Thoracic aorta endothelial cell (primary cell): ENCODE measurements at places on chromosomes 7 and 10. TPM values are rescaled to one million over a fixed set of nuclear protein-coding genes. Genes with fewer than 3 reads are reported as not detected.

Gene LOXL4
- total RNA-seq = 1.2 and 1.6 TPM in 2 replicates

Gene BLNK
- not detected in 2 replicates for total RNA-seq

Gene GPRIN2
- not detected in 2 replicates for total RNA-seq

Gene MARVELD1
- 40.8 and 47.6 TPM in 2 replicates for total RNA-seq

Gene MGMT
- 1.5 and 8.5 TPM in 2 replicates for total RNA-seq

Gene PDE6C
- not detected in 2 replicates for total RNA-seq

Gene TRRAP
- total RNA-seq = 28.5 and 36.6 TPM in 2 replicates

Gene RASSF4
- total RNA-seq = 3.7 and 5.6 TPM in 2 replicates

Gene SPDYE6
- total RNA-seq = not detected in 2 replicates
